ENCODE measurements at places on chromosomes 4 and X. TPM values are rescaled to one million over a fixed set of nuclear protein-coding genes. Genes with fewer than 3 reads are reported as not detected.
A peak's percentile ranks its signal among the peaks of the same experiment; 100 is the strongest.

Gene MAGED4B
- total RNA-seq: 35.5 TPM

DNA sequence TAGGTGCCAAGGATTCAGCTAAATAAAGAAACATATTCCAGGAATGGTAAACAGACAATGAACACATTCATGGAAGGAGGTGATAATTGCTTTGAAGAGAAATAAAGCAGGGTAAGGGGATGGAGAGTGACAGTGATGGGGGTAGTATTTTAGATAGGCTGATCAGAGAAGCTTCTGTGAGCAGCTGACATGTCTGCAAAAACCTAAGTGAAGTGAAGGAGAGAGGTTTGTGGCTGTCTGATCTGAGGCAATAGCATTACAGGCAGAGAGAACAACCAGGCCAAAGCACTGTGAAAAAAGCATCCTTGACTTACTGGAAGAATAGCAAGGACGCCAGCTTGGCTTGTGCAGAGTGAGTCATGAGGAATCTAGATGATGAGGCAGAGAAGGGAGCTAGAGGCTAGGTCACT is 271.9 kb upstream of the GATB start:
- H3K27ac ChIP-seq: no peak overlapping the region
- no peak for DNase-seq
- H3K27me3 ChIP-seq: no peaks in the 10 kb centered on the region
- H3K4me1 ChIP-seq: no peaks in the 10 kb centered on the region
- H3K36me3 ChIP-seq: no peaks in the 10 kb centered on the region

Gene NBDY
- total RNA-seq: 38.5 TPM

GRCh38 chr4:172986114-172986513 is 182.5 kb upstream of the GALNT7 start:
- H3K27ac ChIP-seq: no peak overlapping the region
- DNase-seq: no peak
- H3K27me3 ChIP-seq: no peaks in the 10 kb centered on the region
- no peak overlapping the region for H3K4me3 ChIP-seq
- no peaks in the 10 kb centered on the region for H3K4me1 ChIP-seq

Gene CDK16
- 73.5 TPM for total RNA-seq

Gene SOWAHB
- total RNA-seq: not detected

Gene C1QTNF7
- total RNA-seq: 5.9 TPM

DNA sequence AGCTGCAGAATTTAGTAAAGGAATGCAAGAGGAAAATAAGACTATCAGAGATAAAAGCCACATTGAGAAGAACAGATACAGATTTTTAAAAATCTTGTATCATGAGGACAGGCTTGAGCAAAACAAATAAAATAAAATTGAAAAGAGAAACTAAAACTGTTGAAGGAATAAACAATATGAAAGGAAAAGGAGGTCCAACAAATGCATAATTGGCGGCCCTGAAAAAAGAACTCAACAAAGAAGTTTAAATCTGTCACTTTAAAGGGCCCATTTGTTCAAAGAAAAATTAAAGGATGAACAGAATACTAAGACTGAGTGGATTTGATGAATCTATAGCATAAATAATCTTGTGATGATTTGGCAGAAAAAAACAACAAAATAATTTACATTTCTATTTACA is 36.5 kb downstream of the TMPRSS11B start:
- H3K4me3 ChIP-seq: no peak overlapping the region
- no peaks in the 10 kb centered on the region for H3K27me3 ChIP-seq
- no peaks in the 10 kb centered on the region for H3K36me3 ChIP-seq
- no peak for DNase-seq

DNA sequence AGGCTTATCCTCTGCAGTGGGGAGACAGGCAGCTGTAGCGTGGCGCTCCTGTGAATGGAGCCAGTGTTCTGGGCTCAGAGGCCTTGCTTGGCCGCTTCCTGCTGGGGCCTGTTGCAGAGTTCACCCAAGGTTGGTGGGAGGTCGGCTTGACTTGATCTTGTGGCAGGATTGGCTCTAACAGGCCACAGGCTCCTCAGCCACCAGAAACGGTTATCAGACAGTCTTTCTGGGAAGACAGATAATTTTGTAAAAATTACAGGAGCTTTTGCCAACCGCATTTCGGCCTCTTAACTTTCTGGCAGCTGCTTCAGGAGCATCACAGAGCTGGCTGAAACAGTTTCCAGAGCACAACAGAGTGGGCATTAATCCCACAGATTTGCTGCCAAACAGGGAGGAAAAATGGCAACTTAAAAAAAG is 66.4 kb downstream of the DIPK2B start:
- no peak overlapping the region for H3K27ac ChIP-seq
- H3K4me3 ChIP-seq: no peak overlapping the region
- no peaks in the 10 kb centered on the region for H3K4me1 ChIP-seq

- H3K27ac ChIP-seq: no peak overlapping the region
- H3K4me3 ChIP-seq: no peak overlapping the region
- H3K36me3 ChIP-seq: no peaks in the 10 kb centered on the region
- no peak for DNase-seq
- no peaks in the 10 kb centered on the region for H3K4me1 ChIP-seq
Observed at GRCh38 chr4:181938631-181939030, 304.6 kb upstream of the TENM3 start.

Gene NAT8L
- total RNA-seq: 2.7 TPM

GRCh38 chr4:17188547-17189400 is 290.3 kb upstream of the LDB2 start:
- no peak overlapping the region for H3K4me3 ChIP-seq
- H3K27me3 ChIP-seq: no peaks in the 10 kb centered on the region
- no peaks in the 10 kb centered on the region for H3K36me3 ChIP-seq
- no peaks in the 10 kb centered on the region for H3K4me1 ChIP-seq

- H3K27me3 ChIP-seq: no peaks in the 10 kb centered on the region
- DNase-seq: no peak
- no peaks in the 10 kb centered on the region for H3K36me3 ChIP-seq
- H3K4me3 ChIP-seq: no peak overlapping the region
Observed at GRCh38 chr4:171644430-171645057, 168.7 kb upstream of the GALNTL6 start.

Gene LNX1
- total RNA-seq: 3.6 TPM

Gene SGMS2
- total RNA-seq: 11.4 TPM

Gene PLAC1
- not detected for total RNA-seq

Gene SLITRK4
- total RNA-seq: 2.3 TPM

Gene SLC4A4
- total RNA-seq: 1.1 TPM

DNA sequence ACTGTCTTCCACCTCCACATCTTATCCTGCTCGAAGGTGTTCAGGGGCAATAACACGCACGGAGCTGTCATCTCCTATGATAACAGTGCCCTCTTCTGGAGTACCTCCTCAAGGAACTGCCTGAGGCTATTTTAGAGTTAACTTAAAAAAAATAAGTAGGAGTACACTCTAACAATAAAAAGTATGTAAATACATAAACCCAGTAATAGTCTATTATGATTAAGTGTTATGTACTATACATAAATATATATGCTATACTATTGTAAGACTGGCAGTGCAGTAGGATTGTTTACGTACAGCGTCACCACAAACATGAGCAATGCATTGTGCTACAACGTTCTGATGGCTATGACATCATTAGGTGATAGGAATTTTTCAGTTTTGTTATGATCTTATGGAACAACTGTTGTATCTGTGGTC is 34.5 kb upstream of the TLR2 start:
- H3K36me3 ChIP-seq: no peaks in the 10 kb centered on the region
- H3K27me3 ChIP-seq: no peaks in the 10 kb centered on the region
- H3K4me3 ChIP-seq: no peak overlapping the region
- DNase-seq: no peak
- H3K4me1 ChIP-seq: no peaks in the 10 kb centered on the region

Gene IGFBP7
- 359 TPM for total RNA-seq

- DNase-seq: no peak
- H3K27me3 ChIP-seq: no peaks in the 10 kb centered on the region
- H3K36me3 ChIP-seq: no peaks in the 10 kb centered on the region
- H3K4me1 ChIP-seq: no peaks in the 10 kb centered on the region
- no peak overlapping the region for H3K27ac ChIP-seq
Observed at GRCh38 chrX:12580548-12580947, 210.7 kb upstream of the PRPS2 start.

Gene PAGE2B
- total RNA-seq: not detected

Gene IQSEC2
- 9.7 TPM for total RNA-seq

DNA sequence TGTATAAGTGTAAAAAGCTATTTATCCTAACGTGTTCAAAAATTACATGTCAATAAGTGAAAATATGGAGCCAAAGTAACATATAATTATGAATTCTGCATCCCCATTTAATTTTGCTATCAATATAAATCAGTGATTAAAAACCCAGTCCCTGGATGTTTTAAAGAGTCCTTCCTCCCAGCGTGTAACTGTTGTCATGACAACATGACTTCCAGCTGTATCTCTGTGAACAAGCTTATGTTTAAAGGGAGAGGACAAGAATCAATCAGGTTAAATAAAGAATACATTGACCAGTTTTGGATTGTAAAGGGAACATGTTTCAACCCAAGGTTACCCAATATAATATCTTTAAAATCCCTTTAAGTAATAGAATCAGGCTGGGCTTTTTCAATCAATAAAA is 219.7 kb downstream of the NSUN7 start:
- no peak overlapping the region for H3K4me3 ChIP-seq
- no peaks in the 10 kb centered on the region for H3K27me3 ChIP-seq
- no peaks in the 10 kb centered on the region for H3K36me3 ChIP-seq
- DNase-seq: no peak
- H3K4me1 ChIP-seq: peaks cover 10% of the 10 kb centered on the region
- H3K27ac ChIP-seq: no peak overlapping the region

DNA sequence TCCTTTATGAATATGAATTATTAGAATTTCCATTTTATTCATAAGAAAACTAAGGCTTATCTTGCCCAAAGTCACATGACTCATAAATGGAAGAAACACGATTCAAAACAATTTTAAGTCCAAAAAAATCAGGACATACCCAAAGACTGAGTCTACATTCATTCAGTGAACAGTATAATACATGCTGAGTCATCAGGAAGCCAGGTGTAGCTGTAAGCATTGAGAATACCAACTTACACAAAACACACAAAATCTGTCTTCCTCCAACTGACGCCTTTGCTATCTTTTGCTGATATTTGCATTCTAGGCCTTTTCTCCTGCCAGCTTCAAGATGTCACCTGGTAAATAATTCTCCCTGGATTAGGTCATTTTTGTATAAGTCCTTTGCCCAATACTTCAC is 520.1 kb upstream of the GALNT7 start:
- no peaks in the 10 kb centered on the region for H3K27me3 ChIP-seq
- H3K4me1 ChIP-seq: no peaks in the 10 kb centered on the region
- H3K27ac ChIP-seq: no peak overlapping the region
- H3K4me3 ChIP-seq: no peak overlapping the region

DNA sequence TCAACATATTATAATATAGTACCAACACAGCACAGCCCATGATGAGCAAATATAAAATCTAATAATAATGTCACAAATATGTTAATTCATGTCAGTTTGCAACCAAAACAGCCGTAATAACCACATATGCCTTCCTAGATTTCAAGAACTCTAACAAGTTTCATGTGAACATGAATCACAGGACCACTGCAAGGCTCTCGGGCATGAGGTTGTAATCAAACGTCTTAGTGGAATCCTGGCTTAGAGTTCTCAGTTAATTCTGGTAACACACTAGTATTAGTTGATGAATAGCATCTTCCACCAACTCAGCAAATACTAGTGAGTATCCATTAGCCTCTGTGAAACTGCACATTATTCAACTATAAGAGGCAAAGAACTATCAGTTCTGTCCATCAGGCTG is 379.3 kb upstream of the TENM3 start:
- no peaks in the 10 kb centered on the region for H3K27me3 ChIP-seq
- no peaks in the 10 kb centered on the region for H3K36me3 ChIP-seq
- DNase-seq: no peak
- H3K4me1 ChIP-seq: no peaks in the 10 kb centered on the region
- H3K27ac ChIP-seq: no peak overlapping the region

Gene ANKRD37
- total RNA-seq: 10.3 TPM

- H3K36me3 ChIP-seq: no peaks in the 10 kb centered on the region
- DNase-seq: no peak
- peaks cover 6% of the 10 kb centered on the region for H3K4me1 ChIP-seq
- peak within 1 kb of the TSS; percentile 88 for H3K4me3 ChIP-seq
- no peaks in the 10 kb centered on the region for H3K27me3 ChIP-seq
Observed at GRCh38 chrX:53422861-53423306, at the start of gene RIBC1. TSS of gene RIBC1 (plus strand) at chrX:53422873. CDS start at chrX:53426277, 3,404 bp downstream.

GRCh38 chr4:168183717-168184571 is 91.6 kb downstream of the ANXA10 start:
- H3K4me1 ChIP-seq: no peaks in the 10 kb centered on the region
- no peak overlapping the region for H3K4me3 ChIP-seq
- DNase-seq: no peak
- no peak overlapping the region for H3K27ac ChIP-seq
- no peaks in the 10 kb centered on the region for H3K36me3 ChIP-seq

DNA sequence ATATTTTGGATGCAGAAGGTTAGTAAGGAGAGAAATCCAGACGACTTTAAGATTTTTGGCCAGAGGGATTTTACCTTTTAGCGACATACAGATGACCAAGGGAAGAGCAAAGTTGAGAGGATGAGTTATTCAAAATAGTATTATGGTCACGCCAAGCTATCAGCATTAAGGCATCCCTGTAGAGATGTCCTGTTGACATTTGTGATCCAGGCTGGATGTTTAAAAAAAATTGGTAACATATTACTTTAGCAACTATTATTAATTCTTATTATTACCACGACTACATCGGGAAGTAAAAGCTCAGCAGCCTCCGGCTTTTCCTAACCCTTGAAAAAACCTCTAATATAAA is 562 bp upstream of the OSTC start:
- no peaks in the 10 kb centered on the region for H3K27me3 ChIP-seq
- H3K27ac ChIP-seq: no peak overlapping the region
- H3K36me3 ChIP-seq: no peaks in the 10 kb centered on the region
- peaks cover 4% of the 10 kb centered on the region for H3K4me1 ChIP-seq
- peak overlapping the region; percentile 82 for H3K4me3 ChIP-seq
- DNase-seq: no peak

Gene NUDT11
- 3.6 TPM for total RNA-seq

DNA sequence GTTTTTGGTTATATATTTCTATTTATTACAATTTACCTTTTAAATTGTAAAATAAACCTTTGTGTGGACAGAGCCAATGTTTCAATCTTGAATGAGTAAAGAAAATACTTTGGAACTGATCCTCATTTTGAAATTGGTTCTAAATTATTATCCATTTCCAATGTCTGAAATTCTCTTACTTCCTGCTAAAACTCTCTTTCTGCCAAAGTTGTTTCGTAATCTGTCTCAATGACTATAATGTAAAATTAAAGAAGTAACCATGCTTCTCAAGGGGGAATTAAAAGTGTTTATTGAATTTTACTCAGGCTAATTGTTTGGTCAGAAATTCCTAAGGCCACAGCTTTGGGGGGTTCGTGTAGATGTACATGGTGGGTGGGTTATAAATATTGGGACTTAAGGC is 34.8 kb downstream of the YIPF6 start:
- H3K27me3 ChIP-seq: no peaks in the 10 kb centered on the region
- no peaks in the 10 kb centered on the region for H3K4me1 ChIP-seq
- H3K4me3 ChIP-seq: no peak overlapping the region
- no peak for DNase-seq
- H3K36me3 ChIP-seq: no peaks in the 10 kb centered on the region

GRCh38 chr4:189941005-189941450 is 356 bp downstream of the FRG1 start:
- H3K27ac ChIP-seq: peak overlapping the region; percentile 45
- peaks cover 3% of the 10 kb centered on the region for H3K4me1 ChIP-seq
- H3K4me3 ChIP-seq: peak overlapping the region; percentile 84
- peak; percentile 53 for DNase-seq
- no peaks in the 10 kb centered on the region for H3K27me3 ChIP-seq
- no peaks in the 10 kb centered on the region for H3K36me3 ChIP-seq

Measured in ovary (tissue), 10 donors.